ENCODE measurements at places on chromosomes 6 and 20.

DNA sequence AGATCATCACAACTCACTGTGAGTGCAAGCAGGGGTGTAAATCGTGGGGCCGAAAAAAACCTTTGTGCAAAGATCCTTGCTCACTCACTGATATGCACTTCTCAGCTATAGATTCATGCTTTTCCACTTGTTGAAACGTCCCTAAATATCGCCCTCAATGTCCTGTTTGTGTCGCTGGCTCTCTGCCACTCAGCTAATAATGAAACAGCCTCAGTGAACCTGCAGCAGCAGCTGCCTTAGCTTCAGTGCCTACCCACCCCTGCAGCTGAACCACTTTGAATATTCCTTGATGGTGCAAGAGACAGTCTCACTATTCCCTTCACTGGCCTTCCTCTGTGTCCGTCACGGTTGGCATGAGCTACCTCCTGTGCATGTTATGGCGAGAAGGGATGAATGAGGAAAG, 128.9 kb upstream of the NAA20 start:
- DNase-seq = no peak

DNA sequence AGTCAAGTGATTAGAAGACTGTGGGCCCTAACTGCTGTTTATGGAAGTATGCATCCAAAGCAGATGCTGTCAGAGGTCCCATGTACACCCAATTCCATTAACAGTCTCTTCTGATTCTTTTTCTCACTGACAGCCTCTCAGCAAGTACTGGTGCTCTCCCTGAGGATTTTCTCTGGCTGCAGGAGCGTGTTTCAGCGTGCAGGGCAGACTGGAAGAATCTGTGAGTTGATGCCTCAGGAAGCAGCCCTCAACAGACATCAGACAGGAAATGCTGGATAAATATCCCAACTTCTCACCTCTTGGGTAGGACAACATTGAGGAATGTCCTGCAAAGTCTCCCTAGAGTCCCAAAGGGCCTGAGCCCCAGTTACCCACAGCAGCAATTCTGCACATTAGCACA, 40.8 kb downstream of the ANKEF1 start:
- DNase-seq = peak; percentile 94

DNA sequence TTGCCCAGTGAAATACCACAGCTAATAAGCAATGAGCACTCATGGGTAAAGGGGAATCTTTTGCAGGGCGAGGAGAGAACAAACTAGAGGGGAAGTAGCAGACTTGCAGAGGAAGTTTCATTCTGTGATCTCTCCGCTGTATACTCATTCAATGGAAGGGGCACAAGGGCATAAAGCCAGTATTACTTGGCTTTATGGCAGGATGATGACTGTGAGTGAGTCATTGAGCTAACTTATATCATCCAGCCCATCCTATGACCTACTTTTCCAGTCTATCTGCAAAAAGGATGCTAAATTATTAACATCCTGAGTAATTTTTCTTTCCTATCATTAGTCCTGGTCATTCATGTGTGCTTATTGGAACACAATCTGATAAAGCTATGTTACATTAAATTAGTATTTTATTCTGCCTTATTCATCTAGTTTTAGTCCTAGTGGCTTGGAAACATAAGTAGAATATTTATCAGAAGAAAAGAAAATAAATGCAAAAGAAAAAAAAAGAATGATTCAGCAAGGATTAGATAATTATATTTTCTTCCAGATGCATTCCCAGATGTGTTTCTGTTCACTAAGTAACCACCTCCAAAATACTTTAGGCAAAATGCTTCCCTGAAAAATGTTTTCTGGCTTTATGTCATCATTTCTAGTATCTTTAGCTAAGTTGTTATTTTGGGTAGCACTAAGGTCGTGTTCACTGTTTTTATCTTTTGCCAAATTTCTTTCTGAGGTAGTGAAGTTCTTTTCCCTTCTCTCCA, 471.7 kb downstream of the CDKAL1 start:
- no peak for DNase-seq

- no peak for DNase-seq
These were observed 154.6 kb downstream of the ZDHHC14 start for GRCh38 chr6:157535340-157536222.

DNA sequence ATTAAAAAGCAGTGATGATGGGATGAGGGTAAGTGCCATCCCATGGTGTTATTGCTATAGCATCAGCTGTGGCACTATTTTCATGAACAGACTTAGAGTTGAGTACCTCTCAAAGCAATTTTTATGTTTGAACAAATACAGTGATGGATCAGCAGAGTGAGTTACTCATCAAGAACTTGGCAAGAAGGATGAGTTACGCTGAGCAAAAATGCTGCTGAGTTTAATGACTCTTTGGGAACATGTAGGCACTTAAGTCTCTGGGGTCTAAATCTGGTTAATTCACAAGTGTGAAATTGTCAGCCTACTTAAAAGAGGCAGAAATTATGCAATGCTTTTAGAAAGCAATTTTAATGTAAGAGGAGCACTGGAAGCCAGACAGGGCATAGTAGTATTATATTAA, 78.5 kb upstream of the AHI1 start:
- DNase-seq = no peak

GRCh38 chr6:116359131-116359530, 11.6 kb upstream of the DSE start:
- no peak for DNase-seq

Data from NCI-H2171 treated with DMSO at 0.1 percent for 48 hours (cell line).